Renal pelvis (tissue), 12 donors: ENCODE measurements at places on chromosomes 3 and 15. TPM values are rescaled to one million over a fixed set of nuclear protein-coding genes. Genes with fewer than 3 reads are reported as not detected.
A peak's percentile ranks its signal among the peaks of the same experiment; 100 is the strongest.

The CYP19A1 gene
- polyA plus RNA-seq: not detected

The XCR1 gene
- polyA plus RNA-seq: 0.04 TPM

The GPR176 gene
- polyA plus RNA-seq: 14.9 TPM

The TNNC1 gene
- polyA plus RNA-seq: 7.2 TPM

The TMEM158 gene
- 6.6 TPM for polyA plus RNA-seq

The GUCA1C gene
- 0.57 TPM for polyA plus RNA-seq

The CCDC80 gene
- polyA plus RNA-seq: 66.3 TPM

The TMEM207 gene
- 20.3 TPM for polyA plus RNA-seq

The COL6A5 gene
- not detected for polyA plus RNA-seq

The HHLA2 gene
- polyA plus RNA-seq: 16.3 TPM

The ACTRT3 gene
- polyA plus RNA-seq: 4.6 TPM

- no peak for DNase-seq
Measured at GRCh38 chr3:5846261-5846660, 658.8 kb downstream of the EDEM1 start.

GRCh38 chr3:159252274-159252673 lies 450.4 kb downstream of the MFSD1 start:
- DNase-seq: no peak

DNA sequence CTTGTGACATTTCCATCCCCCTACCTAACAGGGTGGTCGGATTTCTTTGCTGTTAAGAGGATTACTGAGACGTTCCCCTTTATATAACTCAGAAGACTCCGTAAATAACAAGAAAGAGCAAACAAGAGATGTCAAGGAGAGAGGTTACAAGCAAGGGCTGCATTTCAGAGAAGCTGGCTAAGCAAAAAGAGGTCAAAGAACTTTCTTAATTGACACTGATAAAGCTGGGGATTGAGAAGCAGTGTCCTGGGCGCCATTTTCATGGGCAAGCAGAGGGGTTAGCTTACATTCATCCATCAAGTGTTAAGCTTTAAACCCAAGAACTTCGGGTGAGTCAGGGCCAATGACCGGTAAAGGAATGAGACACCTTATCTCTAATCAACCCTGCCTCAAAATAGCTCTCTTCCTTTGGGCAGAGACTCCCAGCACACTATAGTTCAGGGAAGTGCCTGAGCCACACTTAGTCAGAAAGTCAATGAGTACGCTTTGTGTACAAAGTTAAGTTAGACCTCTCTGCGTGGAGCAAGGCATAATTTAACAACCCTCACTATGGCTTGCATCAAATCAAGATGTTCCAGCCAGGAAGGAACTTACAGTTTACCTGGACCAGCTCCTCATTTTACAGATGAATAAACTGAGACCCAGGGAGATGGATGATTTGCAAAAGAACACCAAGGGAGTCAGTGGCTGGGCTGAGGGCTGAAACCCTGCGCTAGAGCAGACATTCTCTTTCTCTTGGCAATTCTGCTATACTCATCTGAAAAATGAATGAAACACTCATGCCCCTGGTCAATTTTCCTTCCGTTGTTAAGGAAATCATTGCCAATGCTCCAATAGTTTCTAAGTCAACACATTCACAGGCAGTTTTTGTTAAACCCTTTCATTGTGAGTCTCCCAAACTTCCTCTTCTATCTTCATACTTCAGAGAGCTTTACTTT lies 44.6 kb downstream of the CCNL1 start:
- no peak for DNase-seq

- no peak for DNase-seq
Measured at GRCh38 chr15:62951481-62951880, 91.1 kb upstream of the TPM1 start.

GRCh38 chr3:161914703-161915417 lies 418.3 kb downstream of the OTOL1 start:
- peak; percentile 46 for DNase-seq

DNA sequence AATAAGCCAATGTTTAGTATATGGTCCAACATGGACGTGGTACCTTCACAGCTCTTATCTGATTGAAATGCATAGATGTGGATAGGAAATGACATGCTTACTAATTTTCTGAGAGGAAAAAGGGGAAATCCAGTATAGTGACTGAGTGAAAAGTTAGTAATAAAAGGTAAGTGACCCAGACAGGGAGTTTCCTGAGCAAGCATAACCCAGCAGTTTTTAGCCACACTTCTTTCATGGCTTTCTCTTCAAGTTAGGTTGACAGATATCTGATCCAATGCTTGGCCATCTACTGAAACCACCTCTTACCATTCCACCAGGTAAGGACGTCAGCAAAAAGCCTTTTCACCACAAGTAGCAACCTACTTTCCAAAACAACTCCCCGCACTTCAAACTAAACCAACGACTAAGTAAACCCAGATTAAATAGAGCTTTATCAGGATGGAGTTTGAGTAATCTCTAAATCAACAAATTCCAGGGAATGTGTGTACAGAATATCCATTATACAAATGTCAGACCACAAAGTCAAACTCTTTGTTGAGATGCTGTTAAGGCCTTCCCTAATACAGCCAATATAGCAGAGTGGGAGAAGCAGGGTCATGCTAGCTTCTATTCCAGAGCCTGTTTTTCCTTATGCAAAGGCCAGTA lies 329.7 kb downstream of the RORA start:
- DNase-seq: no peak

- no peak for DNase-seq
Measured at GRCh38 chr3:25478964-25479726, 51.1 kb downstream of the RARB start.

DNA sequence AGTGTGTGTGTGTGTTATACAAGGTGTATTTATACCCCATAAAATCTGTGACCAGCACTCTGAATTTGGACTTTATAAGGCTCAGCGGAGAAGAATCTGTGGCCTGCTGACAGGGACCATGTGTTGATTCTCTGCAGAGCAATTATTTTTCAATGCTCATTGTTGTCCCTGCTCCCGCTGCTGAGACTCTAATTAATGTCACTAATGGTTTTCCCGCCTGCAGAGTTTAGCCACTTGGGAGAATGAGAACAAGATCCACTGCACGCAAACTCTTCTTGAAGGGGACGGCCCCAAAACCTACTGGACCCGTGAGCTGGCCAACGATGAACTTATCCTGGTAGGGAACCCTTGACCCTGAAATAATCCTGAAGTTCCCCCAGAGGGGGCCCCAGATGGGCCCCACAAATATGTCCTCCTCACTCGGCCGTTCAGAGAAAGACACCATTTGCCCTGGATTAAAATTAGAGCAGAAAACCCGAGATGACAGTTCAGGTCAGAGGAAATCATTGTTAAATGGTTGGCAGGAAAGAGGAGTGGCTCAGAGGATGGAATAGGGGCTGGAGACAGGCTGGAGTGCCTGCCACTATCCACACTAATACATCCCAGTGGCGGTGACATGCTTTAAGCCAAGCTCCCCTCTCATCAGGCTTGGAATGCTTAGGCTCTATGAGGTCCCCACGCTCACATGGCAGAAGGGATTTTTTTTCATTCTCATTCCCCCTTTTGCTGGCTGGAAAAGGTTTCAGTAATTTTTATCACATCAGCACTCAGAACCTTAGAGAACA lies 3.3 kb downstream of the CRABP1 start:
- no peak for DNase-seq

DNA sequence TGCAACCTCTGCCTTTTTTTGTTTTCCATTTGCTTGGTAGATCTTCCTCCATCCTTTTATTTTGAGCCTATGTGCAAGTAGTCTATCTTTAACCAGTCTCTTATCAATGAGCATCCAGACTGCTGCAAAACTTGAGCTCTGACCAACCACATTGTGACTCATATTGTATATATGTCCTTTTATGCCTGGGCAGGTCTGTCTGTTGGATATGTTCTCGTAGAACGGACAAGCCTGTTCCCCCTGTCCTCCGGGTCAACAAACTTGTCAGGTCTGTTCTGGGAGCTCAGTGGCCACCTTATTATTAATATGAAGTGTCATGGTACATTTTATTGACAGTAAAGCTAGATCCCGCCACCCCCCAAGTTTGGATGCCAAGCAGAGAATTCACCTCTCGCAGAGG lies 252.9 kb upstream of the ST8SIA2 start:
- DNase-seq: no peak

GRCh38 chr15:39730552-39730951 lies 52.1 kb downstream of the FSIP1 start:
- DNase-seq: no peak

- DNase-seq: no peak
Measured at GRCh38 chr3:23805210-23805632, 534 bp upstream of the UBE2E1 start.

- no peak for DNase-seq
Measured at GRCh38 chr3:101667331-101667730, 9.6 kb downstream of the ZBTB11 start.

DNA sequence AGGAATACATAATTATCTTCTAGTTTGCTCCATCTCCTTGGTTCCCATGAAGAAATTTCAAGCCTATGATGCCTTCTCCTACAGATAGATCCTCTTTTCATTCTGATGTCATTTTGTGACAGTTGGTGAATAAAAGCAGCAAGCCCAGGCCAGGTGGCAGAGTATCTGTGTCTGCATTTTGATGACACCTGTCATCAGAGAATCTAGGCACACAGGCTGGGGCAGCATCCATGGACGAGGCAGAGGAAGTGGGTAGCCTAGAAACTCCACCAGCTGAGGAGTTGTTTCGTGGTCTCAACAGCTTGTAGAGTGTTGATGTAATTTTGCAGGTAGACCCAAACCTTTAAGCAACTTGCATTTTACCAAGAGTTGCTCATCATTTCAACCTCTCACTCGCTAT lies 269.8 kb downstream of the FEZF2 start:
- DNase-seq: no peak
